Right atrium auricular region (tissue), 2 donors: ENCODE measurements at places on chromosomes 3 and 15. TPM values are rescaled to one million over a fixed set of nuclear protein-coding genes. Genes with fewer than 3 reads are reported as not detected.

AHSG gene
- total RNA-seq = not detected

DNA sequence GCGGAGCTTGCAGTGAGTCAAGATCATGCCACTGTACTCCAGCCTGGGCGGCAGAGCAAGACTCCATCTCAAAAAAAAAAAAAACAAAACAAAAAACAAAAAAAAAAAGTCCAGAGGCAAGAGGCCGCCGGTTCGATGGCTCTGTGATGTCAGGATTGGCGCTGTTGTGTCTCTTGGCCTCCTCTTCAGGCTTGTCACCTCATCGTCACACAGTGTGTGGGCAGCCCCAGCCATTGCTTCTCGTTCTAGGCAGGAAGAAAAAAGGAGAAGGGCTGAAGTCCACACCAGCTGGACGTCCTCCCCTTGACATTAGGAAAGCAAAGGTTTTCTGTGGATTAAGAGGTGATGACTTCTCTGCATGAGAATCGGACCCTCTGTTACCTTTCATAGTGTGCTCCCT, 191.1 kb downstream of the NSMCE3 start:
- H3K36me3 ChIP-seq = no peaks in the 10 kb centered on the region
- no peak for DNase-seq
- no peaks in the 10 kb centered on the region for H3K27me3 ChIP-seq
- H3K4me3 ChIP-seq = no peak overlapping the region

PDE12 gene
- total RNA-seq = 9.9 TPM

DNA sequence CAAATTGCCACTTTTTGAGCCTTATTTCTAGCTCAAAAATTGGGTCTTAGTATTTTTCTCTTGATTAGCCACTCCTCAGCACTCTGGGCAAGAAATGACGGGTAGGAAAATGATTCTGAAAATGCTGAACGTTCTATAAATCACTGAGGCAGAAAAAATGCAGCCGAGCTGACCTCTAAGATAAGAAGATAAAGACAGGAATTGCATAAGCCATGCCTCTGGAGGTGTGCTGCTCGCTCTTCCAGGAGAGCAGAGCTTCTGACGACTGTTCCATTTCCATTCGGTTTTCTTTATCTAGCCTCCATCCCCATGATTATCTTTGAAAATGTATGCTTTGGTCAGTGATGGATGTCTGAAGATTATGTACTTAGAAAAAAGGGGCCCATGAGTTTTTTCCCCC, 558.8 kb upstream of the ADAMTS9 start:
- H3K4me3 ChIP-seq = no peak overlapping the region
- H3K36me3 ChIP-seq = no peaks in the 10 kb centered on the region
- H3K4me1 ChIP-seq = peaks cover 6% of the 10 kb centered on the region
- no peaks in the 10 kb centered on the region for H3K27me3 ChIP-seq
- no peak for DNase-seq

PPP1R14D gene
- total RNA-seq = not detected

DNA sequence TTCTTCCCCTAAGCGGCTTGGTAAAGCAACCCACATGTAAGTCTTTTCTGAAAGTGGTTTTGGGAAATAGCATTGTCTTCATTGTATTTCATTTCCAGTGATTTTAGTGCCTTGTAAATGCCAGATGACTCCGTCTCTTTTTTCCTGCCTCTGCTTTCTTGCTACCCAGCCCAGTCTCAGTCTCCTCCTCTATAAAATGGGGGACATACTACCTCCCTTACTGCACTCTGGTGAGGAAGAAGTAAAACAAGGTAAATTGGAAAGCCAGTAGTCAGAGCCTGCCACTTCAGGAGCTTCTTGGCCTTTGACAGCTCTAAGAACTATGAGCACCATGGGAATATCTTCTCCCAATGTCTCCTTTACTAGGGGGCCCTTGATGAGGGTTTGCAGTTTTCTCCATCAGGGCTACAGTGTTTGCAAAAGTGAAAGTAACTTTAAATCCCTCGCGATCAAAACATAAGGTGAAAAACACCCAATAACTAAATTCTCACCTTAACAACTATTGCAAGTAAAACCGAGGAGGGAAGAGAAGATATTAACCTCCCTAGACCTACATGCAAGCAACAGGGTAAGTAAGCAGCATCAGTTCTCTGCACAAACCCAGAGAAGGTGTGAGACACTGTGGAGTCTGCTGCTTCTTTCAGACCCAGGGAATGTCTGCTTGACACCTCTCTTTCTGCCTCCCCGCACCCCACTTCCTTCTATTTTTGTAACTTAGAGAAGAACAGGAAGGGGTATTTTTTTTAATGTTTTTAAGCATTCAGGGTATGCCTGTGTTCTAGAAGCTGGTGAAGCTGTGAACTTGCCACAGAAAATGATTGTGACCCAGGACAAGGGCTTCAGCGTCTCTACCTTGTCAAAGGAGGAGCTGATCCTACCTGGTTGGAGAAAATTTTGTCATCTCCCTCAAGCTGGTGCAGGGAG, 159.1 kb upstream of the EOMES start:
- no peaks in the 10 kb centered on the region for H3K36me3 ChIP-seq
- no peak overlapping the region for H3K27ac ChIP-seq
- no peak for DNase-seq

DNA sequence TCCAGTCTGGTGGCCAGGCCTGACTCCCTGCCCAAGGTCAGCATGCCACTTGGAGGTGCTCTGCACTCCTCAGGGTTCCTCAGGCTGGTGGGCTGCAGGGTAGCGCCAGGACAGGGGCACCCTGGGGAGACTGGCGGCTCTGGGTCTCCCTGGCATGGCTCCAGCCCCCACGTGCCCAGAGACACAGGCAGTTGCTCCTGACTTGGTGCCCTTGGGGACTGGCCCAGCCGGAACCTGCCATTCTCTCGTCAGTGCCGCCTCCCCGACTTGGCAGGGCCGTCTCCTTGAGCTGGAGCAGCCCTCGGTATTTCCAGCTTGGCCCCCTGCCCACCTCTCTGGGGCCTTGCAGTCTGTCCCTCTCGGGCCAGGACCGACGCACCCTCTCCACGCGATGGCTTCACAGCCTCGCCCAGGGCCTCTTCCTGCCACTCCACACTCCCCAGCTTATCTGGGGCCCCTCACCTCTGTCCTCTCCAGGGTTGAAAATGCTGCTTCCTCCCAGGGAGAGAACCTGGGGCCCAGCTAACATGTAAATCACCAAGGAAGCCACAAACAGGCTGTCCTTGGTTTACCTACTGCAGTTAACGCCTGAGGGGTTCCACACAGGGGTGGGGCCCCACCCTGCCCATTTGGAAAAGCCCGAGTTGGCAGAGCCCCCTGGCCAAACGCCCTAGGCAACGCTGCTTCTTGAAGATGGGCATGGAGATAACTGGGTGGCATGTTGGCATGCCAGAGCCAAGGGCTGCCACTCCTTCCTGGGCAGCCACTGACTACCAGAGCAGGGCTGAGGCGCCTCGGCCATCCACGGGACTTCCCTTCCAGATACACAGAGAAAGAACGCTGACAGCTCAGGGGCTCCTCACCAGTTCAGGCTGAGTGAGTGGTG, 61.4 kb downstream of the SMAD6 start:
- peak; percentile 94 for DNase-seq
- H3K36me3 ChIP-seq = no peaks in the 10 kb centered on the region
- no peaks in the 10 kb centered on the region for H3K27me3 ChIP-seq
- no peak overlapping the region for H3K4me3 ChIP-seq
- H3K4me1 ChIP-seq = no peaks in the 10 kb centered on the region

GRCh38 chr3:71237672-71238071, 345.9 kb downstream of the FOXP1 start:
- no peak overlapping the region for H3K27ac ChIP-seq
- H3K4me3 ChIP-seq = no peak overlapping the region
- H3K36me3 ChIP-seq = no peaks in the 10 kb centered on the region
- H3K27me3 ChIP-seq = no peaks in the 10 kb centered on the region

- peak overlapping the region; percentile 58 for H3K4me3 ChIP-seq
- DNase-seq = no peak
- peaks cover 32% of the 10 kb centered on the region for H3K4me1 ChIP-seq
- peak overlapping the region; percentile 81 for H3K27ac ChIP-seq
- H3K27me3 ChIP-seq = no peaks in the 10 kb centered on the region
Measured at GRCh38 chr3:119659606-119660291, 640 bp downstream of the POPDC2 start.

DNA sequence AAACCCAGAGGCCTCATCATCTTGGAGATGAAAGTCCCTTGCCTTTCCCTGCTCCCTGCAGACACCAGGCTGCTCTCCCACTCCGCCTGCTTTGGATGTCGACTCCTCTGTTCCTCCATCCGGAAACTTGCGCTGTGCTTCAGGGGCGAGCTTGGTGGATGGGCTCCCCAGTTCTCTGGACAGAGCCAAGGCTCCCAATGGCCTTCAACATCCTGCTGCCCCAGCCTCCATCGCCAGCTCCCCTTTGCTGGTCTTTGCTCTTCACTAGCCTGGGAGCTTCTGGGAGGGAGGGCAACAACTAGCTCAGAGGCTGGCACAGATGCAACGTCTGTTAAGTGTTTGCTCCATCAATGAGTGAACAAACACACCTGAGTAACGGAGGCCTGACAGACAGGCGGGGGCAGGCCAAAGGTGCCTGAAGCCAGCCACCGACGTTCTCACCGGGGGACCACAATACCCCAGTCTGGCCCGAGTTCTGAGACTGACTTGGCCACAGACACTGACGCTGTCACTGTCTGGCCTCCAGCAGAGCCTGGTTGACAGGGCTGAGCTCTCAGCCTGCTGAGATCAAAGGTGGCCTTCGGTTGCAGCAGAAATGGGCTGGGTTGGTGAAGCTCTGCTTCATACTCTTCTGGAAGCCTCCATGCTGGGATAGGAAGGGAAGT, 39.0 kb downstream of the RGMA start:
- DNase-seq = no peak
- no peak overlapping the region for H3K27ac ChIP-seq
- no peaks in the 10 kb centered on the region for H3K4me1 ChIP-seq
- H3K4me3 ChIP-seq = no peak overlapping the region
- peaks cover 32% of the 10 kb centered on the region for H3K36me3 ChIP-seq
- no peaks in the 10 kb centered on the region for H3K27me3 ChIP-seq

DNA sequence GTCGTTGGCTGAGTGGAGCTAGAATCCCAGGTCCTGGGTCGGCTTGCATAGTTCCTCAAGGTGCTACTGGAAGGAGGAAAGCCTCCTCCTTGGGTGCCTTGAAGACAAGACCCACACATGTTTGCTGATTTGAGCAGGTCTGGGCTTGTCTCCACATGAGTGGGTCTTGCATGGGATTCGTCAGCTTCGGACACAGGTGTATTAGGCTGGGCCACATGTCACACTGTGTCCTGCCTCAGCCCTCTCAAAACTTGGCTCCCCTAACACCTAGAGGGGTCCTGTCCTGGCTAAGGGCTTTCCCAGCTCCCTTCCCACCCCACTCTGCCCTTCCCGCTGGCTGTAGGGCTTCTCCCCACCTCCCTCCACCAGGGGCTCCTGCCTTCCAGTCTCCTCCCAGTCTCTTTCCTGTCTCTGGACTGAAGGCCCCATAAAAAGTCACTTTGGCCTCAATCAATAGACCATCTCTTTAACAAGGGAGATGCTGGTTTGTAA, 73.0 kb upstream of the ADPGK start:
- H3K27ac ChIP-seq = no peak overlapping the region
- H3K4me3 ChIP-seq = no peak overlapping the region
- no peak for DNase-seq

LRRC2 gene
- 7.0 TPM for total RNA-seq

GRCh38 chr15:91924837-91925495, 71.5 kb downstream of the SLCO3A1 start:
- H3K4me1 ChIP-seq = peaks cover 95% of the 10 kb centered on the region
- peak overlapping the region; percentile 71 for H3K27ac ChIP-seq
- no peak for DNase-seq
- no peak overlapping the region for H3K4me3 ChIP-seq
- H3K27me3 ChIP-seq = no peaks in the 10 kb centered on the region
- H3K36me3 ChIP-seq = no peaks in the 10 kb centered on the region

CFAP44 gene
- 1.2 TPM for total RNA-seq

TMCO5A gene
- not detected for total RNA-seq

DNA sequence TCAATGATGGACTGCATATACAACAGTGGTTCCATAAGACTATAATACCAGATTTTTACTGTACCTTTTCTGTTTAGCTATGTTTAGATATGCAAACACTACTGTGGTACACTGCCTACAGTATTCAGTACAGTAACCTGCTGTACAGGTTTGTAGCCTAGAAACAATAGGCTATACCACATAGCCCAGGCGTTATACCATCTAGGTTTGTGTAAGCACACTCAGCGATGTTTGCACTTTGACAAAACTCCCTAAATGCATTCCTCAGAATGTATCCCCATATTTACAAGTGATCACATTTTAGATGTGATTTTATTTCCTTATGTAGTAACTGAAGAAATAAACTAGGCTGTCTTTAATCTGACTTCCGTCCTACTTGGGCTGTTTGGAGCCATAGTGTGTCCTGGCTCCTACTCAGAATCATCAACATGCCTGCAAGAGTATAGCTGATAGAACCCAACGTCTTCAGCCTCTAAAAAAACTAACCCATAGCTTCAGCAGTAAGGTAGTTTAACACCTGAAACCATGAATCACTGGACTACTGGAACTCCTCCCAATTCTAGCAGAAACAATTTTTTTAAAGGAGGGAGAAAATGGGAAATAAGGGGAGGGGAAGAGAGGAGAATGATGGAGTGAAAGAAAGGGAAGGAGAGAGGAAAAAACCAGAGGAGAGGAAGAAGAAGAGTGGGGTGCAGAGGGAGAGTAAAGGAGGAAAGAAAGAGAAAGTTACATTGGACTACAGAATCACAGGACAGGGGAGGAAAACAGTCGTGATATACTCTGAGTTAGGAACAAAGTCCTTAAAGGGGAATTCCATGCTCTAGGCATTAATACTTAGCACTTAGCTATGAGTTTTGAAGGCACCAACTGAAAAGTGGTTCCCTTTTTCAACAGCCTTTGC, 67.7 kb upstream of the PLXND1 start:
- H3K36me3 ChIP-seq = peaks cover 9% of the 10 kb centered on the region
- no peak overlapping the region for H3K4me3 ChIP-seq
- H3K27ac ChIP-seq = no peak overlapping the region
- no peak for DNase-seq

B3GNT5 gene
- total RNA-seq = 2.0 TPM

DNA sequence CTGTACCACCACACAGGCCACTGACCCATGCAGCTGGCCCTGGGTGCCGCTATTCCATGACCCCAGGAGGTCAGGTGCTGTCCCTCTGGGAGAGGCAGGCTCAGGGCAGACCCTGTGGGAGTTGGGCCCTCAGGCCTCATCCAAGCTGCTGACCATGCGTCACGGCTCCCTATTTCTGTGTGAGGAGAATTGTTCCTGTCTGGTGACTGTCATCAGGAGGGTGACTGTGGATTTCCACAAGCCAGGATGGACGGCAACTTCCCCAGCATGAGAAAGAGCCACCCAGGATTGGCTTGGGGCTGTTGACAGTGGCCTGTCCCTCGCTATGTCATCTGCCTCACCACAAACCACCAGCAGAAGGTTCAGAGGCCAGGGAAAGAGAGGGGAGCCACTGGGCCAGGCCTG, 41.4 kb downstream of the ZDHHC19 start:
- H3K4me1 ChIP-seq = no peaks in the 10 kb centered on the region
- no peak overlapping the region for H3K27ac ChIP-seq
- H3K4me3 ChIP-seq = no peak overlapping the region
- H3K36me3 ChIP-seq = no peaks in the 10 kb centered on the region

GRCh38 chr3:175392653-175393052, 533.5 kb downstream of the NAALADL2 start:
- H3K4me3 ChIP-seq = no peak overlapping the region
- H3K27me3 ChIP-seq = no peaks in the 10 kb centered on the region
- H3K27ac ChIP-seq = no peak overlapping the region
- no peaks in the 10 kb centered on the region for H3K4me1 ChIP-seq
